K562 (cell line): ENCODE measurements at places on chromosomes 4 and X. TPM values are rescaled to one million over a fixed set of nuclear protein-coding genes. Genes with fewer than 3 reads are reported as not detected.

The DRP2 gene
- polyA plus RNA-seq, result 0.12 TPM in 2 replicates

The FGB gene
- not detected in 2 replicates for polyA plus RNA-seq

- DNase-seq, result no peak
Observed at GRCh38 chr4:39367166-39367565, 1.0 kb upstream of the RFC1 start.

DNA sequence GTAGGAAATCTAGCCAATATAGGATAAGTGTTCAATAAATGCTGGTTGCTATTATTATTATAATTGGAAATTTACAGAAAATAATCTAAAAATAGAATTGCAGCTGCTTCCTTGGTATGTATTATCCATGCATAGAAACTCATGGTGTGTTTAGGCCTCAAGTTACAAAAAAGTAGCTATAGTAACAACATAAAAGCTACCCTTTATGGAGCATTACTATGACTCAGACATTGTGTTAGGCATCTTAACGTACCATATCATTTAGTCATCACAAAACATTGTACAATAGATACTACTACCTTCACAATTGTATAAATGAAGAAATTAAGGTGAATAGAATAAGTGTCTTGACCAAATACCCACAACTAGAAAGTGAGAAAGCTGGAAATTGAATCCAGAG is 126.9 kb upstream of the NRK start:
- no peak for DNase-seq

- no peak for DNase-seq
Observed at GRCh38 chr4:41471126-41472071, 66.6 kb upstream of the LIMCH1 start.

- no peak for DNase-seq
Observed at GRCh38 chrX:146881521-146881920, 67.0 kb upstream of the CXorf51A start.

GRCh38 chr4:11514779-11515419 is 86.2 kb upstream of the HS3ST1 start:
- no peak for DNase-seq

GRCh38 chr4:180086480-180087190 is 2156.6 kb upstream of the TENM3 start:
- no peak for DNase-seq

The FAM9C gene
- polyA plus RNA-seq, result not detected in 2 replicates

GRCh38 chrX:134999469-134999868 is 8.7 kb downstream of the SMIM10 start:
- peak; percentile 30 for DNase-seq

- DNase-seq, result no peak
Observed at GRCh38 chrX:67781132-67781531, 237.3 kb downstream of the AR start.

The RAPGEF2 gene
- polyA plus RNA-seq, result 13.1 and 15.0 TPM in 2 replicates

The HTRA3 gene
- not detected in 2 replicates for polyA plus RNA-seq

DNA sequence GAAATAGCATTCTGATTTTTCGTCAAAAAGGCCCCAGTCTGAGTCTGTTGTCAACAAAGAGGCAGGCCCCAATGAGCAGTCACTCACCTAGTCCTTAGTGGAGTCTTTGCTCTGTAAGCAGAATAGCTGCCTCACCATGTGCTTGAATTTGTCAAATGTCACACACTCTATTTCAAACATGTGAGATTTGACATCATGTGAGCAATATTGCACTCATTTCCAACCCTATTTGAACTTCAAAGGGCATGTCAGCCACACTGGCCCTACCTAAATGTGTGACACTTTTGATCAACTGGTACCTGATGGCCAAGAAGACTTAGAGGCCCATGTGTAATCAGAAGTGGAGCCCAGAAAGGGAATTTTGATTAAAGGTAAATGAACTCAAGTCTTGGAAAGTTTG is 59.4 kb upstream of the PLAC1 start:
- no peak for DNase-seq

GRCh38 chr4:151781026-151781425 is 20.2 kb upstream of the GATB start:
- DNase-seq, result no peak

DNA sequence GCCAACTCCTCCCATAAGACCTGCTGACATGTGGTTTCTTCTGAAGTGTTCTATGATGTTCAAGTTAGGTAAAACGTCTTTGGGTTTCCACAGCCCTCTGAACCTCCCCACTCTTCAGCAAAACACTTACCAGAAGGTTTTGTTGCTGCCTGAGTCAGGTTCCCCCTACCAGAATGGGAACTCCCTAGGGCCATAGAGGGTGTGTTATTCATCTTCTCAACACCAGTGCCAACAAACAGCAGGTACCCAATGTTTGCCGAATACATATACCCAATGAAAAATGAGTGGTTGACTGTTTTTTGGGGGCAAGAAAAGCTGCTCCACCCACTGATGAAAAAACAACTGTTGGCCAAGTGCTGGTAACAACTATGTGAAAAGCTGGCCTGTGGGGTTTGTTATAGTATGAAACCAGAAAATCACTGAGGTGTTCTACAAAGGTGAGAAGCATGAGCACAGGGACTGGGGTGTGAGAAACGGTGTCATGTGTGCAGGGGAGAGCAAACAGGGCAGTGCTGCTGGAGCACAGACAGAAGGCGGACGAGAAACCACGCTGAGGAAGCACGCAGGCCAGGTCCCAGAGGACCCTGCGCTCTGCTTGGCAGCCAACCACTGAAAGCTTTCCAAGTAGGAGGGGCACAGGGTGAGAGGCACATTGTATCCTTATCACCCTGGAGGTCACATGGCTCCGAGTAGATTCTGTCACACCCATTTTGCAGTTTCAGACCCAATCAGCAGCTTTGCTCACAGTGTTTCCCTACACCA is 28.8 kb downstream of the ATP8A1 start:
- DNase-seq, result no peak

GRCh38 chr4:30716681-30717207 is 3.4 kb upstream of the PCDH7 start:
- DNase-seq, result no peak

DNA sequence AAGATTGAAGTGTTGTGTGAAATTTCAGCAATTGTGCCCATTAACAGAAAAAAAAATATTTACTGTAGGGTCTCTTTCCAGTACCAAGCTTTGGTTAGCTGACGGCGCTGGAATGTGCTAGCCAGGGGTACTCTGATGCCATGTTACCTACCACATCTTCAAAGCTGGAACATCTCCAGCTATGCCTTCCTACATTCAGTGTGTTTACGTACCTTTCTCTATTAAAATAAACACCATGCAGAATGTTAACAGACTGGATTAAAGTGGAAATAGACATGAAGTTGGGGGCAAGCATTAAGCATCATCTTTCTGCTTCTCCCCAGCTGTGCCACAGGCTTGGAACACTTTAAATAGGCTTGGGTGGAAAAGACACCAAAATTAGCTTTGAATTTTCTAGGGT is 65.9 kb downstream of the USP38 start:
- no peak for DNase-seq

DNA sequence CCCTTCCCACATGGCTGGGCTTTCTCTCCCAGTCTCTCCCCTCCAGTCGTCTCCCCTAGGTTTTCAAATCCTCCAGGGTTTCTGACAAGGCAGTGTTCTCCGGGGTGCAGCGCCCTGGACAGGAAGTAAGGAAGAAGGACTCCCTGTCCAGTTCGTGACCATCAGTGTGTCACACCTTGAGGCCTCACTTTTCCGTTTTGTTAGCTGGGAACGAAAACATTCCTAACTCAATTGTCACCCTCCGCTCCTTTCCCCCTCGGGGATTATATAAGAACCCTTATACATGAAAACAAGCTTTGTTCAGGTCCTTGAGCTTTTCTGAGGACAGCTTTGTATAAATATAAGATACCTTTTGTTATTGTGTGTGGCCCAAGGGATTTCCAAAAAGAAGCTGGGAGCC is 92.1 kb downstream of the KDR start:
- DNase-seq, result no peak

The MCTS1 gene
- polyA plus RNA-seq, result 117 and 120 TPM in 2 replicates

- DNase-seq, result no peak
Observed at GRCh38 chr4:24145591-24145990, 255.7 kb upstream of the PPARGC1A start.

- DNase-seq, result no peak
Observed at GRCh38 chr4:113919611-113920010, 59.8 kb downstream of the ARSJ start.

- DNase-seq, result no peak
Observed at GRCh38 chrX:148555101-148555500, 54.7 kb downstream of the AFF2 start.

The GATA1 gene
- 206 and 246 TPM in 2 replicates for polyA plus RNA-seq

DNA sequence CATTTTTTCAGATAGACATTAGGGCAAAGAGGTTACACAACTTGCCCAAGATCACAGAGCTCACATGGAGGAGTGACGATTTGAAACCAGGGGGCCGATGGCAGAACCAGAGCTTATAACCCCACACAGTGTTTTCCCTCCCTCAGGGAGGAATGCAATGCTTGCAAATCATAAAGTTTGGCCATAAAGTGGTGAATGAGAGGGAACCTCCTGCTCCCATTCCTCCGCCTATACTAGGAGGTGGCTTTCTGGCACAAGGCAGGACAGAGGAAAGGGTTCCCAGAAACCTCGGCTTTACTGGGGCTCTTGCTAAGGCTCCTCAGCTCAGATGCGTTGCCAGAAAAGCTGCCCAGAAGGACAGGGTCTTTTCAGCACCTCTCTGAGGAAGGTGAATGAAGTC is 19.3 kb downstream of the TMEM154 start:
- DNase-seq, result no peak

The HTN3 gene
- not detected in 2 replicates for polyA plus RNA-seq

GRCh38 chrX:6460893-6461490 is 73.9 kb downstream of the VCX3A start:
- no peak for DNase-seq

- DNase-seq, result no peak
Observed at GRCh38 chr4:48296365-48296764, 26.7 kb upstream of the TEC start.

DNA sequence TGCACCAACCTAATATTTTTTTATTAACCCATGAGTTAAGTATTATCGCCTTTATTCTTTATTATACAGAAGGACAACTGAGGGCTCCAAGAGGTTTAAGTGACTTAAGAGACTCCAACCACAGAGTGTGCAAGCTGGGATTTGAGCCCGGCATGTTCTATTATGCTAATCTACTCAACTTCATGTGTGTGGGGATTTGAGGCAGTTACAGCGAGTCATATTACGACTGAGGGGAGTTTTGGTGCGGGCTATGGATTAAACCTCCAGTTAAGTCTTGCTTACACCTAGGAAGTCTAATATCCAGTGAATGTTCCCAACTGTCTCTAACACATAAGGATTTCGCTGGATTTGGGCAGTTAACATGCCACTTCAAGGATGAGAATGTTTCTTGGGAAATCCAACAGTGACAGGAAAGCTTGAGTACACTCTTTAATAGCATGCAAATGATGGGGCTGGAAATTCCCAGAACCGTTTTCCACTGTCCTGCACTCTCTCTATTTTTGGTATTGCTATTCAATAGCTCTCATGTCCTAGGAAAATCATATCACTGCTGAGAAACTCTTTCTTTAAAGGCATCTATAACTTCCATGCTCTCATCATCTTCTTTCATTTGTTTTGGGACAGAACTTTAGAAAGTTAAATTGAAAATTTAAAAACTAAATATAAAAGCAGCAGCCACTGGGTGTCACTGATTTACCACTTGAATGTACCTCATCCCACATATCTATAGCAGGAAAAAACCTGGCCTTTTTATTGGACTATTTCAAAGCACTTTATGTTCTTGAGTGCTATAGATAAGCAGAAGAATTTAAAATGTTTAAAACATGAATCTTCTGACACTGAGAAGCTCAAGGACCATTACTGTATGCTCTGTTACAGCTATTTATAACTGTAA is 165.1 kb upstream of the TTC29 start:
- DNase-seq, result no peak

DNA sequence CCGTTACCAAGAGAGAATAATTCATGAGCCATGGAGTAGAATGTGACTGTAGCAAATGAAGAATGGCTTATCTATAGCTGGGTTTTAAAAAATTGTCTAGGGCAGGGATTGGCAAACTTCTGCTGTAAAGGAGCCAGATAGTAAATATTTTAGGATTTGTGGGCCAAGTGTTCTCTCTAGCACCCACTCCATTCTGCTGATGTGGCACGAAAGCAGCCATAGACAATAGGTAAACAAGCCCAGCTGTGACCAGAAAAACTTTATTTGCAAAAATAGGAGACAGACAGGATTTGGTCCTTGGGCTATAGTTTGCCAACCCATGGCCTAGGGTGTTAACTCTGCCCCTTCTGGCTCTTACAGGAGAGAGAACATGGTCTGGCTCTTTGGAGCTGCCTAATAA is 127.2 kb downstream of the AKAP4 start:
- DNase-seq, result no peak

- peak; percentile 52 for DNase-seq
Observed at GRCh38 chr4:139301821-139302611, at the start of gene NDUFC1. NDUFC1 (minus strand) TSS chr4:139302477; CDS start chr4:139295798, 6,679 bp downstream.

GRCh38 chr4:163755013-163755412 is 260.5 kb downstream of the TMA16 start:
- DNase-seq, result no peak

- DNase-seq, result no peak
Observed at GRCh38 chr4:137647375-137647774, 115.1 kb upstream of the PCDH18 start.

The ENPP6 gene
- polyA plus RNA-seq, result not detected in 2 replicates

The CRMP1 gene
- polyA plus RNA-seq, result not detected in 2 replicates

The FRAS1 gene
- polyA plus RNA-seq, result 0.01 TPM in 1 of 2 replicates, not detected in the other

DNA sequence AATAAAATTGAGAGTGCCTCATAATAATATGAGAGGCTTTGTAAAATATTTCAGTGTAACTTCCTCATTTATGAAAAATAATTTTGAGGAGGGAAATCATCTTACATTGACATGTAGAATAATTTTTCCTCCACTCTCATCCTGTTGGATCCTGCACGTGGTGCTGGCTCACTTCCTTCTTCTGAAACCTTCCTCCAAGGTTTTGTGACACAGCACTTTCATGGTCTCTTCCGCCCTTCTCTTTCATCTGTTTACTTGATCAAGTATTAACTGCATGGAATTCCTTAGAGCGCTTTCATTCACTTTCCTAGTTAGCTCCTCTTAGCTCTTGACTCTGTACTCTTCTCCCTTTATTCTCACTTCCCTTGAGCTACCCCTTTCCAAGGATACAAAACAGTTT is 246.5 kb downstream of the RAPGEF2 start:
- peak; percentile 16 for DNase-seq

DNA sequence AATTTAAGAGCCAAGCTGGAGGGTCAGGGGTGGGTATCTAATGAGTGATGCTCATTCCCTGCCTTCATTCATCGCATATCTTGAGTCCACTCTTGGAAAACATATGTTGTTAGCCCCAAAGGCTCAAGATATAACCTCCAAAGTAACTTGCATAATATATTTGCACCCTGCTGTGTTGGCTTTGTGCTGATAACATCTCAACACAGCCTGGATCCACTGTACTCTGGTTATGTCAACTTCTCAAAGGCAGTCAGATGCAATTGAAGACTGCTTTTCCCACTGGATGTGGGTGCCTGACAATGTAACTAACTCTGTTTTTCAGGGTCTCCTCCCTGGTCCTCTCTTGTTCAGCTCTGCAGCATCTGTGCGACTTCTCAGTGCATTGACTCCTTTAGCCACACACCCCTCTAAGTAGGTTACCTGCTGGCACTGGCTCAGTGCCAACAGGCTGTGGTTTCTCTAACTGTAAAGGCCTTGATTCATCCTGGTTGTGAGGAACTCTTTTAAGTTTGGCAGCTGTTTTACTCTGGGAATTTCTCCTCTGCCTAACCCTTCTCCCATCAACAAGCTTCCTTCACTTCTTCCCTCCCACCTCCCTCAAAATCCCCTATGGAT is 28.1 kb downstream of the SLC16A2 start:
- no peak for DNase-seq
